Glutamatergic neuron (in vitro differentiated cells): ENCODE measurements at places on chromosomes 5 and 9. TPM values are rescaled to one million over a fixed set of nuclear protein-coding genes. Genes with fewer than 3 reads are reported as not detected.

The PCDHGA6 gene
- 6.3 TPM for total RNA-seq

The OR1L1 gene
- not detected for total RNA-seq

GRCh38 chr5:132802044-132802684 lies 10.9 kb upstream of the SOWAHA start:
- DNase-seq: no peak

The AFAP1L1 gene
- total RNA-seq: 0.25 TPM

GRCh38 chr5:98433673-98434072 lies 339.8 kb upstream of the RGMB start:
- DNase-seq: no peak
